SW 1271 (cell line): ENCODE measurements at places on chromosomes 2 and 18.

- peak; percentile 17 for DNase-seq
Measured at GRCh38 chr2:2664989-2665833, 334.1 kb upstream of the MYT1L start.

DNA sequence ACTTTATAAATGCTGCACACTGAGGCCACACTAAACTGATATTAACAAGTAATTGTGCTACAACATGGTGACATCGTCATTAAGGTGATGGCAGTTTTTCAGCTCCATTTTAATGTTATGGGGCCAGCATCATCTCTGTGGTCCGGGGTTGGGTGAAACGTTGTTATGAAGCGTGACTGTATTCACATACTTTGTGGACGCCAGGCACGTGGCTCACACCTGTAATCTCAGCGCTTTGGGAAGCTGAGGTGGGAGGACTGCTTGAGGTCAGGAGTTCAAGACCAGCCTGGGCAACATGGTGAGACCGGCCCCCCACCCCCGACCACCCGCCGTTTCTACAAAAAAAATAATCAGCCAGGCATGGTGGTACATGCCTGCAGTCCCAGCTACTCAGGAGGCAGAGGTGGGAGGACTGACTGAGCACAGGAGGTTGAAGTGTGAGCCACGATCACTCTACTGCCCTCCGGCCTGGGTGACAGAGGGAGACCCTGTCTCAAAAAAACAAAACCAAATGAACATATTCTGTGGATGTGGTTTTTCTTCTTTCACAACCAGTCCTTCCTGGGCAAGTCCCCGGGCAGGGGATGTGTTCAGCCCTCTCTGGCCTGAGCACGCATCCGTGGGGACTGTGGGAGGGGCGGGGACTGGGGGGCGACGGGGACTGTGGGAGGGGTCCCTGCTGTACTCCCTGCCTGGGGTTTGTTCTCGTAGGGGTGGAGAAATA is 12.9 kb upstream of the GAL3ST2 start:
- DNase-seq: no peak

DNA sequence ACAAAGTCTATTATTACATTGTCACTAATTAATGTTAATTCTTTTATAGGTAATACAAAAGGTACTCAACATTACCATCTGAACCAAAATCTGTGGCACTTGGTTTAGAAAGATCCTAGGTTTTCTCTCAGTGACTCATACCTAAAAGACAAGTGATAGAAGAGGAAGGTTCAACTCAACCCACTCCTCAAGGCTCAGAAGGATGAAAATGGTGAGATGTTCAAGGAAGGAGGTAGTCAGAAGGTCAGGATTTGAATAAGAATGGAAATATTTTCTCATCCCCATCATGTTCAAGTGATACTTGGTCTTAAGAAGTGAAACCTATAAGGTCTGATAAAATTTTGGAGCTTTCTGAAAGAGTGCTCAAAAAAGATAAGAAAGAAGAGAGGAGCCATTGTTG is 86.4 kb upstream of the FBXO11 start:
- no peak for DNase-seq

DNA sequence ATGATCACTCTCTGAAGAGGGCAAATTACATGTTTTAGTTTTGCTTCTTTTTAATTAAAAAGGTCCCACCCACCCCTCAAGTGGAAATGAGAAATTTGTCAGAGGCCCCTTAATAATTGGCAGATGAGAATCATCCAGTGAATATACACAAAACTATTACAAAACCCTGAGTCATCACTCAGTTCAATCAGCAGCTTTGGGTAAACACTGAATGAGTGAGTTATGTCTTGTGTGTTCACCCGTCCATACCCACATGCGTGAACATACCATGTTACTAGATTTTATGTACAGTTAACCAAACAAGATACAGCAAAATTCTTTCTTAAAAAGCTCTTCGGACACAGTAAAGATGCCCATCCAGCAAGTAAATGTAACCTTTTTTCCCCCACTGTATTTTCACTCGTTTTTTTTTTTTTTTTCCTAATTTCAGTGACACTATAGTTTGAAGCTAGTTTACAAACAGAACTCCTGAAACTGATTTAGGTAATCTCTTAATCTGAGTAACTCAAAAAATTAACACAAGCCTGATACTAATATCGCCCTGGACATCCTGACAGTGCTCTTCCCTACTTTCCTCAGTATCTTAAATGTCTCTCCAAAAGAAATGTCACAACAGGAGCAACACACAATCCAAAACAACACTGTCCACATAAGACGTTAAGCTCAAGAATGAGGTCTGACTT is 1.4 kb downstream of the PSME4 start:
- DNase-seq: peak; percentile 37

DNA sequence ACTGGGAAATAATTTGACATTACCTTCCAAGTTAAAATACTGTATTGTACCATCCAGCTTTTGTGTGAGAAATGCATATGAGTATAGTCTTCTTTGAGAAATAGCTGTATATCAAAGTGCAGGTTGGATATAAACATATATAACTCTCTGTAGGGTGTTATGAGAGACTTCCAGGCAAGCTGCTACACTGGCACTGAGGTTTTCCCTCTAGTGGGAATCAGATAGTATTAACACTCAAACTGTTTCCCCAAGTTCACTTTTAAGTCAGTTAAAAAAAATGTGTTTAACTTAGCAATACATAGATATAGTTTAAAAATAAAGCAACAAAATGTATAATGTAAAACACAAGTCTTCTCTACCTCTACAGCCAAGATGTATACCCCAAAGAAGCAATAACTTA is 368.4 kb upstream of the SLC8A1 start:
- peak; percentile 36 for DNase-seq

GRCh38 chr18:11096839-11097750 is 52.3 kb downstream of the PIEZO2 start:
- DNase-seq: no peak

- DNase-seq: peak; percentile 90
Measured at GRCh38 chr2:100767224-100767653, 52.7 kb upstream of the NPAS2 start.

- DNase-seq: no peak
Measured at GRCh38 chr2:10792001-10792634, 20.5 kb downstream of the PDIA6 start.
